Activated T-cell treated with anti-CD3 and anti-CD28 coated beads, Interleukin-2, amount 50 U/mL, for 48 hours (primary cell): ENCODE measurements at places on chromosomes 2 and 18.

- DNase-seq, result no peak
Observed at GRCh38 chr2:82837588-82838304, 1621.3 kb downstream of the SUCLG1 start.

DNA sequence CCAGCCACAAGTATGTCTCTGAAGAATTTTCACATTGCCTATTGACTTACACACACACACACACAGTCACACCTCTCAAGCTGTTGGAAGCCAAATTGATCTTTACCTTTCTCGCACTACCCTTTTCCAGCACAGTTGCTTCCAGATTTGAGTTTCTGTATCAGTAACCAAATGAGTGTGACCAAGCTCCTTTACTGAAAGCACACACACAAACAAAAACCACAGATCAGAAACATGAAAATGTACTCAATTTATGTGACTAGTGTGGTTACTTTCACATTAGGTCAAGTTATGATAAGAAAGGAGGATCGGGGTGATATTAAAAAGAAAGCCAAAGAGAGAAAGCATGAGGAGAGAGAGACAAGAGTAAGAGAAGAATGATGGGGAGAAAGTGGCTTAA, 993.9 kb upstream of the POU3F3 start:
- no peak for DNase-seq

DNA sequence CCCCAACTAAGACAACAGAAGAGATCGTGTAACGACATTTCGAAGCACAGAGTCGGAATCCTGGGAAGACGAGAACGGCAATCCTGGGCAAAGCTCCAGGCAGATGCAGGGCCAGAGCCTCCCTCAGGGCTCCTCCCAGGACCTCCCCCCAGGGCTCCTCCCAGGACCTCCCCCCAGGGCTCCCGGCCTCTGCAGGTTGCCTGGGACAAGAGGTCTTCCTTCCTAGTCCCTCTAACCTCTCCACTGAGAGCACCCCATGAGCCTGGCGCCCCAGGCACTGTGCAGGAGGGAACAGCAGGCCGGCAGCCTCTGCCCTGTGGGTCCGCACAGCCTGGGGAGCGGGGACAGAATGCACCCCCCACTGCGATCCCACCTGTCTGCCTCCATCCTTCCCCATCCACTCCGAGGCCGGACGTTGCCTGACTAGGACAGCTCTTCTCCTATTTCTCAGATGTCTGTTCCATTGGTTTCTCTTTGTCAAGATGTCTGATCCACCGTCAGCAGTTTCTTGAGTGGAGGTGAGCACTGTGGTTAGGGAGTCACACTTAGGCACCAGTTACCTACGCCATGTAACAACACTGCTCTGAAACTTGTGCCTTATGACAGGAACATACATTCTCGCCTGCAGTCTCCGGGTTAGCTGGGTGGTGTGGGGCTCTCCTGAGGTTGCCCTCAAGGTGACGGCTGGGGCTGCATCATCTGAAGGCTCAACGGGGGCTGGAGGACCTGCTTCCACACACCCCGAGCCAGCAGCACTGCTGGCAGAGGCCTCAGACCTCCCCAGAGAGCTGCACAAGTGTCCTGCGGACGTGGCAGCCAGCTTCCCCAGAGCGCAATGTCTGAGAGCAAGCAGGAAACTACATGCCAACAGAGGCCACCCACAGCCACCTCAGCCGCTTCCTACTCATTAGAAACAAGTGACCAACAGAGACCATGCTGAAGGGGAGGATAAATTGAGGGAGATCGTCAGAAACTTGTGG, 28.9 kb downstream of the ADI1 start:
- no peak for DNase-seq

DNA sequence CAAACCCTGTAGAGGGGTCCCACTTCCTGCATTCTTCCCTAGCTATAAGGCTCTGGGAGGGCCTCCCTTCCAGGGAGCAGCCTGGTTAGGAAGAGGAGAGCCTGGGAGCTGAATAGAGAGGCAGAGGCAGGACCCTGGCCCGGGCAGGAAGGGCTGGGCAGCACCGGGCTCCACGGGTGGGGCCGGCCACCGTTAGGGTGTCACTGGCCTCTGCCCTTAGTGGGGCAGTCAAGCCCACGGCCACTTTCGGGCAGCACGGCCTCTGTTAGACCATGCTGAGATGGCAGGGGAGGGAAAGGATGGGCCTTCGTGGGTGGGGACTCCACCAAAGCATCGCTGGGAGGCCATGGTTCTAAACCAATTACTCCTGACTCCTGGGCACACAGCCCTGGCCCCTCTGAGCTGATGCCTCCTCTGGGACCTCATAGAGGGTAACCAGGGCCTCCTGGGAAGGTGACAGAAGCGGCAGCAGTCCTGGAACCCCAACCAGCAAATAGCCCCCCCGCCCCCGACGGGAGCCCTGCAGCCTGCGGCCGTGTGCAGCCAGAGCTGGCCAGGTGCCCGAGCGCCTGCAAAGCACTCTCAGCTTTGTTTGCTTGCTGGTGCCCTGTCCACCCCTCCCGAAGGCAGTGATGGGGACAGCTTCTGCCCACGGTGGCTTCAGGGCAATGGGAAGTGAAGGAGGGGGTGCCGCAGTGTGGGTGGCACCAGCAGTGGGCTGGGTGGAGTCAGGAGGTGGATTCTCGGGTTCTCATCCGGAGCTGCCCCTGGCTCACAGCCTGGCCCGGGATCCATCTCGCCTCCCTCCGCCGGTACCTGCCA, 16.3 kb upstream of the HPCAL1 start:
- no peak for DNase-seq

DNA sequence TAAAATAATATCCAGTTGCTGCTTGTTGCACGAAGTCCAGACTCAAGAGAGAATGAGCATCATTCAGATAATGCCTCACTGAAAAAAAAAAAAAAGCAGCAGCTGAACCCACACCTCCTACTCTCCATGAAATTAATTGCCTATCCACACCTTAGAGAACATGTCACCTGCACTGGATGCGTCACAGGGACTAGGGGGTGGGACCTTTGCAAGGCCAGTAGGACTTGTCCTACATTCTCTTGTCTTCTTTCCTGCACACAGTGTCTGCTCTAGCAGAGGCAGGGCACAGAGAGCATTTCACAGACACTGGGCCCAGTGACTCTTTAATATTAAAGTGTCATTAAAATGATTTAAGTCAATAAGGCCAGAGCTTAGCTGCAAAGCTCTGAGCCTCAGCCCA, at the start of gene ABCA12:
Gene ABCA12 (minus strand): TSS at position 148 of the 400 bp plus-strand sequence. CDS start 418 bp downstream, outside the sequence.
- DNase-seq, result no peak

DNA sequence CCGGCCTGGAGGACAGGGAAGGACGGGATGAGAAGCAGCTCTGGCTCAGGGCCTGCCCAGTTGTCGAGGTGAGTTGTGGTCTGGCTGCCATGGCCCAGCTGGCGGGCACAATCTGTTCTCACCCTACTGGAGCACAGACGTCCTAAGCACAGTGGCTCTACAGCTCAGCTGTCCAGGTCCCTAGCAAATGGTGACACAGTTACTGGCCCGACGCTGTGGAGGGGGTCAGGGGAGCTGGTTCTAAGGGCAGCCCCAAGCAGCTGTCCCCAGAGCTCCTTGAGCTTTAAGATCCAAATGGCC, 32.9 kb downstream of the KCNK3 start:
- no peak for DNase-seq

GRCh38 chr18:25701821-25702220, 349.9 kb upstream of the ZNF521 start:
- no peak for DNase-seq

GRCh38 chr2:16400127-16400623, 265.5 kb downstream of the CYRIA start:
- DNase-seq, result no peak

- DNase-seq, result no peak
Observed at GRCh38 chr2:130917006-130917688, 80.4 kb downstream of the ARHGEF4 start.

GRCh38 chr2:42137125-42137841, 31.9 kb upstream of the EML4 start:
- DNase-seq, result no peak

DNA sequence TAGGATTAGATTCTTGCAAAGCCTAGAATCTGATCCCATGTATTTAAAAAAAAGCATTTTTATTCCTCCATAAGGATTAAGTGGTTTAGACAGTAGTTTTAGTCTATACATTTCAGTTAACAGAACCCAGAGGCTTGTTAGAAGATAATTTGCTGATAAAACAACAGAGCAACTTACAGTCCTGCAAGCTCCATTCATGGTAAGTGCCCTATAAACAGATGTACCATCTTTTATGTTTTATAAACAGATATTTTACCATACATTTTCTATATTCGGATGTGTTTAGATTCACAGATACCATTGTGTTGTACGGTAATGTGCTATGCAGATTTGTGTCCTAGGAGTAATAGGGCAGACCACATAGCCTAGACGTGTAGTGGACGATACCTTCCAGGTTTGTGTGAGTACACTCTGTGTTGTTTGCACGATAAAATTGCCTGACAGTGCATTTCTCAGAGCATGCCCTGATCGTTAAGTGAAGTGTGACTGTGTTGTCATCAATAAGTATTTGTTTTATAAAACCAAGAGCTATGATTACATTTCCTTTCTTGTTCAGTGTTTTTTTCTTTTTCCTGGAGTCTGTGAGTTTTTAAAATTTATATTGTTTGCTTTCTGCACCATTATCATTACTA, 54.2 kb downstream of the CERS6 start:
- no peak for DNase-seq

GRCh38 chr2:166081131-166081632, 46.6 kb downstream of the SCN1A start:
- DNase-seq, result no peak

- DNase-seq, result peak; percentile 42
Observed at GRCh38 chr18:56789004-56789888, 138.1 kb downstream of the WDR7 start.

DNA sequence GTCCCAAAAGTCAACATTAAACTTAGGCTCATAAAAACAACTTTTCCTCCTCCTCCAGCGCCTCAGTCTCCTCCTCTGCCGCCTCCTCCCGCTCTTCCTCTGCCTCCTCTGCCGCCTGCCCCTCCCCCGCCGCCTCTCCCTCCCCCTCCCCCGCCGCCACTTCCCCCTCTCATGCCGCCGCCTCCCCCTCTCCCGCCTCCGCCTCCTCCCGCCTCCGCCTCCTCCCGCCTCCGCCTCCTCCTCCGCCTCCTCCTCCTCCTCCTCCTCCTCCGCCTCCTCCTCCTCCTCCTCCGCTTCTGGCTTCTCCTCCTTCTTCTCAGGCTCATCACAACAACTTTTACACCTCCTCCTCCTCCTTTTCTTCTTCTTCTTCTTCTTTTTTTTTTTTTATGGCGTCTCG, 599.9 kb downstream of the TMEM182 start:
- no peak for DNase-seq

DNA sequence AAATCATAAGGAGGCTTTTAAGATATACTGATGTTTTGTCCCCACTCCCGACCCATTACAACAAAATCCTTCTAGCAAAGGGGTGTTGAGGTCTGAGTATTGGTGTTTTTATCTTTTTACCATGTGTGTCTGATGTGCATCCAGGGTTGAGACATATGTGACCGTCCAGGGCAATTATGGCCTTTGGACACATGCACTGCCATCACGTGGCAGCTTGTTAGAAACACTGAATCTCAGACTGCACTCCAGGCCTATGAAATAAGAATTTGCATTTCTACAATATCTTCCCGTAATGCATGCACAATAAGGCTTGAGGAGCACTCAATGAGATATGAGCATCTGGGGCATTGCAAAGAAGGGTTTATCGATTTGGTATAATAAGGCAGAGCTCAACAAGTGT, 235.1 kb upstream of the ZNF804A start:
- no peak for DNase-seq

GRCh38 chr2:1605102-1606045, 138.9 kb downstream of the PXDN start:
- no peak for DNase-seq

GRCh38 chr2:127651971-127652550, 6.1 kb downstream of the GPR17 start:
- DNase-seq, result no peak

GRCh38 chr2:20370191-20370590, 19.5 kb upstream of the PUM2 start:
- DNase-seq, result no peak

GRCh38 chr2:159155320-159155719, 131.2 kb downstream of the WDSUB1 start:
- no peak for DNase-seq

GRCh38 chr2:100679211-100679610, 116.4 kb downstream of the PDCL3 start:
- no peak for DNase-seq

GRCh38 chr18:70279470-70279869, 9.4 kb upstream of the SOCS6 start:
- no peak for DNase-seq

DNA sequence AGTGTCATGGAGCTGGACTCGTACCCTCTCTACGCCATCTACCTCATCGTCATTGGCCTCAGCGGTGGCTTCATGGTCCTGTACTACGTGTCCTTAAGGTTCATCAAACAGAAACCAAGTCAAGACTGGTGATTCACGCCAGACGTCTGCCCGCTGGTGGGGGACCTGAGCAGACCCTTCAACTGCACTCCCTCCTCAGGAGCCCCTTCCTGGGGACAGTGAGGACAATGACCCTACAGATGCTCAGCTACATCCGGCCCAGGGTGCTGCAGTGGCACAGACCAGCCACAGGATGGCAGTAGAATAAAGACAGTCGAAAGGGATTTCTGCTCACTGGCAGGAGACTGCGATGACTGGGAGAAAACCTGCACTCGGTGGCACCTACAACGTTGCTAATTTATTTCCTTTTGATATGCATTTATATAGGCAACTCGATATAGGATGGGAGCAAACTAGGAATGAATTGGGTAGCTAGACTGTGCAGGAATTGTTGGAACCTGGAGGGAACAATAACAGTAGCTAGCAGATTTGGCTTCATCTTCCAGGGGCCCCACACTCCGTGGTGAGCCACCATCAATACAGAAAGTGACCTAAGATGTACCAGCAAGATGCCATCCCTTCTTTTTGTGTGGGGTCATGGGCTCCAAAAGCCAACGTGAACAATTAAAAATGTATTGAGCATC, 39.2 kb downstream of the ABCG8 start:
- DNase-seq, result peak; percentile 87

DNA sequence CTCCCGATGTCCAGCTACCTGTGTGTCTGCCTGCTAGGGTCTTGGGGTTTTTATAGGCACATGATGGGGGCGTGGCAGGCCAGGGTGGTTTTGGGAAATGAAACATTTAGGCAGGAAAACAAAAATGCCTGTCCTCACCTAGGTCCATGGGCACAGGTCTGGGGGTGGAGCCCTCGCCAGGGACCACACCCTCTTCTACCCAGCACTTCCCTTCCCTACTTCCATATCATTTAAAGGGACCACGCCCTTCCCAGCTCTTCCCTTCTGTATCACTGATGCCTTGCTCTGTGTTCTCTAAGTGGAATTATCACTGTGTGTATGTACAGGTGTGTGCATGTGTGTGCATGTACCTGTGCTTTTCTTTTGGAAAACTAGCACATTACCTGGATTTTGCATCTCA, 6.3 kb downstream of the UGT1A1 start:
- no peak for DNase-seq
